Stimulated activated naive CD4-positive, alpha-beta T cell treated with Interleukin-2 at 50 U/mL for 16 hours (primary cell): ENCODE measurements at places on chromosomes 7 and 10.

GRCh38 chr7:137423321-137423720, 79.8 kb upstream of the PTN start:
- no peak for DNase-seq

DNA sequence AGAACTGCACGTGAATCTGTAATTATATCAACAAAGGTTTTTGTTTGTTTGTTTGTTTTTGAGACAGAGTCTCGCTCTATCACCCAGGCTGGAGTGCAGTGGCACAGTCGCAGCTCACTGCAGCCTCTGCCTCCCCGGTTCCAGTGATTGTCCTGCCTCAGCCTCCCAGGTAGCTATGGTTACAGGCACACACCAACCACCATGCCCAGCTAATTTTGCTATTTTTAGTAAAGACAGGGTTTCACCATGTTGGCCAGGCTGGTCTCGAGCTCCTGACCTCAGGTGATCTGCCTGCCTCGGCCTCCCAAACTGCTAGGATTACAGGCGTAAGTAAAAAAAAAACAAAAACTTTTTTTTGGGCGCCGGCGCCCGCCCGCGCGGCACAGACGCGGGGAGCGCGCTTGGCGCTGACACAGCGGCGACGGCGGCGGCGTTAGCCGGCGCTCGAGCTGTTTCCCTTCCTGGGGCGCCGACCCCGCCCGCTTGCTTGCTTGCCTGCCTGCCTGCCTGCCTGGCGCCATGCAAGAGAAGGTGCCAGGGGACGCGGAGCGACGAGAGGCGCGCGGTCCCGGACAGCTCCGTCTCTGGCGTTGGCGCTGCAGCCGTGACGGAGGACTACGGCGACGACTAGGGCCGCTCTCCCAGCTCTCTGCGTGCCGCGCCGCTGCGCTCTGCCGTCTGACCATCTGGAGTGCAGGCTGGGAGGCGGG, 171.4 kb upstream of the NUPR2 start:
- no peak for DNase-seq

GRCh38 chr7:37552030-37552429, 103.4 kb upstream of the ELMO1 start:
- DNase-seq, result no peak

DNA sequence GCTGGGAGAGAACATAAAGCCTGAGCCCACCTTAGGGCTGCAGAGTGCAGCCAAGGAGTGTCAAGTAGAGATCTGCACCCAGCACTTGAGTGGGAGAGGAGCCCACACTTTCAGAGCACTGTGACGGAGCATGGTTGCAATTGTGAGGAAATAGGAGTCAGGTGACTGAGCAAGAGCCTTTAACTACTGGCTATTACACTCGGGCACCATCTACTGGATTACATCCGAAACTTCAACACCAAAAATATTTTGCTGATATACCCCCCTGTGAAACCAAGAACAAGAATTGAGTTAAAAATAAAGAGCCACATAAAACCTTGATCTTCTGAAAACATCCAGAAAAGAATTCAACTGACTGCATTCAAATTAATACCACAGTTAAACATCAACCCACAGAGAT, 657.9 kb downstream of the NXPH1 start:
- no peak for DNase-seq

DNA sequence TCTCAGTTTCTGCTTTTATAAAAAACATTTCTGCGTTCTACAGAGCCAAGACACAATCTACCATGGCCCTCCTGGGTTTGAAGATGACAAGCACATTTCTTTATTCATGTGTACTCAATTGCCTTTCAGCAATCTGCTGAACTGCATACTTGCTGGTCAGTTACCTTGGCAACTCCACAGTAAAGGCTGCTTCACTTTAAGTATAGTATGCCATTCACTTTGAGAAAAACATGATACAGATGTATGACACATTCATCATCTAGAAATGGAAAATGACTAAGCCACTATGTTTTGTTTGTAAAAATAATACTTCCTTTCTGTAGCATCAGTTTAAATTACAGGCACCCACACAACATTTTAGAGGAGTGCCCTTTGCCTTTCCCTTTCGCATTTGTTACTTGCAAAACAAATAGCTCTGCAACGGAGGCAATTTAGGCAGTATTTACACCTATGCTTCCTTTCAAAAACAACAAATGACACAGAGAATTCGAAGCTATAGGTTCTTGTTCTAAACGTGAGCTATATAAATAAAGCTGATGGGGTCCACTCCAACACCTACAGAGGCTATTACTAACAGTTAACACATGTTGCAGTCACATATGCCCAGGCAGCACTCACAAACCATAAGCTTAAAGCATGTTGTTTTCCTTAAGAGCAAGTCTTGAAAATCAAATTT, 23.5 kb downstream of the SGCE start:
- no peak for DNase-seq

DNA sequence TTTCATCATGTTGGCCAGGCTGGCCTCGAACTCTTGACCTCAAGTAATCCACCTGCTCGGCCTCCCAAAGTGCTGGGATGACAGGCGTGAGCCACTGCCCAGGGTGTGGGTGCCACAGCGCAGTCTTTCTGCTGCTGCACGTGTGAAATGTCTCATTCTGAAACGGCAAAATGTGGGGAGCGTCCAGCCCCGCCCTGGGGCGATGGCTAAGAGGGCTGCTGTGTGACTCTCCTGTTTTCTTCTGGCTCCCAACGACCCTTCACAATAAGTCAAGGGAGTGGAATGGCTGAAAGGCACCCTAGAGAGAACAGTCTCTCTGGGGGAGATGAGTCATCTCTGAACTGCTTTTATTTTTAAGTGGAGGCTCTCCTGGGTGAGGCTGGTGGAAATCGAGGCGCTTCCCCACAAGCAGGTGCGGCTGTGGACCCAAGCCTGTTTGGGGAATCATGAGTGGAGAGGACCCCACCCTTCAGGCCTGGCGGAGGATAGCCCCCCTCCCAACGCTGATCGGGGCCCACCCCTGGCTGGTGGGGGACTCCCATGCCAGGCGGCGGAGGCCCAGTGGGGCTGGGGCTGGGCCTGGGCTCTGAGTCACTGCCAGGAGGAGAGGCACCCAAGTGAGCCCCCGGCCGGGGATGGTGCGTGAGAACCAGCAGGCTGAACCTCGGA, 18.0 kb downstream of the ADAP1 start:
- peak; percentile 31 for DNase-seq

- DNase-seq, result no peak
These were observed 156.1 kb downstream of the MAD1L1 start for GRCh38 chr7:2076649-2077064.

DNA sequence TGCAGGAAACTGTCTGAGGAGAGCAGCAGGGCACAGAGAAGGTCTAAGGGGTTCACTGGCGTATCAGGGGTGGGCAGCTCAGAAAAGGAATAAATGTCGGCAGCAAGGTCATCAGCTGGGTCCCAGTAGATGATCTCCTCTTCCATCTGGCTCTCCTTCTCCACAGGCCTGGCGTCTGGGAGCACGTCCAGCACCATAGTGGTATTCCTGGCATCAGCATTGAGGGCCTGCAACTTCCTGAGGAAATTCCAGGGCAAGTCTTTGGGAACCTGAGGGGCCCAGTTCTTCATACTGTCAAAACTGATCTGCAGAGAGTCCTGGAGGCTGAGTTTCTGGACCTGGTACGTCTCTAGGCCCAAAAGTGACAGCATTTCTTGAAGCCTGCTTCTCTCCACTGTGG, 9.6 kb upstream of the MRPS24 start:
- DNase-seq, result no peak

DNA sequence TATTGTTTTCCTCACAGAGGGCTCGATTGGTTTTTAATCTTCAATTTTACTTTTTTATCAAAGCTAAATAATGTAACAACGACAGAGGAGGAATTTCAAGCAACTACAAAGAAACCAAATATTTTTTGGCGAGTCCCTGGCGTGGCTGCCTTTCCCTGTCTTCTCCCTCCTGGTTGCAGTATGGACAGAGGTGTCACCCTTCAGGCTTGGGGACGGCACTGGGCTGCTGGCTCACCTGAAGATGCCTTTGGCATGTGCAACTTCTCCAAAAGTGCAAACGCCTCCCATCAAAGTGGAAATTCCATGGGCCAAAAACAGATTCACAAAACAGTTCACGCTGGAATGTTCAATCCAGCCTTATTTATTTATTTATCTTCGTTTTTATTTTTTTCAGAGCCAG, 51.9 kb downstream of the DOCK1 start:
- DNase-seq, result no peak

DNA sequence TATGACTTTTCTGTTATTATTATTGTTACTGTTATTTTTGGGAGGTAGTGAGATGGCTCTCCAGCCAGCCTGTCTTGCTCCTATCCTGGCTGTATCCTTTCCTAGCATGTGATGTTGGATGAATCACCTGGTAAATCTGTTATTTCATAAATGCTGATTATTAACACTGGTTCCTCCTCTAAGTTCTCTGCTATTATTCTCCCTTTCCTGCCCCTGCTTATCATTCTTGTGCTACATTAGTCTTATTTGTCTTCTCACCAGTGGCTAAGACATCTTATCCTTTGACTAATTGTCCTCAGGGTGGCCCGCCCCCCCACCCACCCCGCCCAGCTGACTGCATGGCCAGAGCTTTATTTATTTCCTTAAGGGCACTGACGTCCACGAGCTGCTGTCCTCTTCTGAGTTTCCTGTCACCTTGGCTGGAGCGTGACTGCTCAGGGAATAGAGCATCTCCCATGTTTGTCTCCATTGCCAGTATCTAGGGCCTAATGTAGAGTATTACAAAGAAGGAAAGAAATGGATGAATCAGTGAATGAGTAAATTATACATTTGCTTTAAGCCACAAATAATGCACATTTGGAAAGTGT, 110.1 kb upstream of the KLF6 start:
- no peak for DNase-seq

GRCh38 chr10:77801474-77802161, 124.9 kb downstream of the DLG5 start:
- DNase-seq, result peak; percentile 56

GRCh38 chr7:157550300-157551275, 213.8 kb downstream of the DNAJB6 start:
- DNase-seq, result no peak

DNA sequence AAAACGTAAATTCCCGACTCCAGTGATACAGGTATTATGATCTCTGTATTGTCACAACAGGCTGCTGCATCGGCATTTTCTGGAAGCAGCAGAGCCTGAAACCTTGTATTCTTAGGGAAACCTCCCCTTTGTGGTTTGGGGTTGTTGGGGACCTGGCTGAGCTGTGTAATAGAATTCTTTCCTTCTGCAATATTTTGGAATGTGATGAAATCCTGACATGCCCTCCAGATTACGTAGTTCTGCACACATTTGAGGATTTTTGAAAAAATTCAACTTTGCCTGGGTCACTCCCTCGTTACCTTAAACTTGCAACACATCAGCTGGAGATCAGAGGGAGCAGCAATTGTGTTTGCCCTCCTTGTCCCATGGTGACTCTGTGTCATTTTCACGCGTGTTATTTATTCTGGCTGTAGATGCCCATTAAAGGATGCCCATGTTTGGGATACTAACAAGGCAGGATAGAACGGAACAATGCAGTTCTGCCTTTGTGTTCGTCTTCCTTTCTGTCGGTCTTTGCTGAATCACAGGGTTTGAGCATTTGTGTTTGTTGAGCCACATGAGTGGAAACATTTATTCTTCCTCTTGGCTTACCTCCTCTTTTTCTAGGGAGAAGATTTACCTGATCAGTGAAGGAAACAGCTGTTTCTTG, 181.7 kb downstream of the TCF7L2 start:
- no peak for DNase-seq

- no peak for DNase-seq
These were observed 45.7 kb downstream of the SEMA3C start for GRCh38 chr7:80873140-80873539.

GRCh38 chr7:71753956-71754664, 622.2 kb downstream of the GALNT17 start:
- DNase-seq, result no peak

DNA sequence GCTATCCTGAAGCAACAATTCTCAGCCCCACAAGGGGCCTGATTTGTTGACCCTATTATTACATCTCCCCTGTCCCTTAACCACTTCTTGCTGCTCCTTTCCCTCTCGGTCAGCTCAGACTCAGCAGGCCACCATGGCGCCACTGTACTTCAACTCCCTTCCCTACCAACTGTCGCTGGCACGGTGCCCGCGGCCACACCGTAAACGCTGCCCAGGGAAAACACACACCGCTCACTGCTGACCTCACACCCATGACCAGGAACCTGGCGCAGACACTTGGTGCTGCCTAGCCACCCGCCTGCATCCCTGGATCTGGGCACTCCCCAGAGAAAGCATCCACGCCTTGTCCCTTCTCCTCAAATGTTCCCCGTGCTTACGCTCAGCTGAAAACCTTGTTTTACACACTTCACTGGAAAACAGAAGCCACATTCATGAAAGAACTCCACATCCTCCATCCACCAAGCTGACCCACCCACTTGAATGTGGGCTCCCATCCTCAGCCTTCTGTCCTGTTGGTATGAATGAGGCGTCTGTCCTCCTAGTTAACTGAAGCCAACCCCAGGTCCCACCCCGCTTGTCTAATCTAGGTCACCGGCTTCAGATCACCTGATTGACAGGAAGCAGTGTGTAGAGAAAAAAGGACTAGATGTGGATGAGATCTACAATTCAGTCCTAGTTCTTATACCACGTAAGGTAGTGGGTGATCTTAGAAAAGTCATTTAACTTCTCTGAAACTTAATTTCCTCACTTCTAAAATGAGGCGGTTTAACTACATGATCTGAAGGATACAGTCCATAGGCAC, 28.5 kb upstream of the CRYGN start:
- DNase-seq, result no peak

DNA sequence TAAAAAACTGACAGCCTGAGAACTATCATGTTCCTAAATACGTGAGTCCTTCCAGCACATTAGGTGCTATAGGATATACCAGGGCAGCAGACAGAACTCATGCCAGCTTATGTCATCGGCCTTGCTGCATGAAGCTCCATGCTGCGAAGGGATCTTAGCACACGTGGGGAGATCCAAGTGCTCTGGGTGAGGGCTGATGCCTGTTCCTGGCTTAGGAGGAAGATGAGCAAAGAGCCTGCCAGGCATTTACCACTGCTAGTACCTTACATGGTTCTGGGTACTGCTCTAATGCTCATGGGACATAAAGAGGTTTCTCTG, 43.2 kb downstream of the SVIL start:
- no peak for DNase-seq

GRCh38 chr7:135283959-135284638, 50.5 kb downstream of the STRA8 start:
- no peak for DNase-seq

DNA sequence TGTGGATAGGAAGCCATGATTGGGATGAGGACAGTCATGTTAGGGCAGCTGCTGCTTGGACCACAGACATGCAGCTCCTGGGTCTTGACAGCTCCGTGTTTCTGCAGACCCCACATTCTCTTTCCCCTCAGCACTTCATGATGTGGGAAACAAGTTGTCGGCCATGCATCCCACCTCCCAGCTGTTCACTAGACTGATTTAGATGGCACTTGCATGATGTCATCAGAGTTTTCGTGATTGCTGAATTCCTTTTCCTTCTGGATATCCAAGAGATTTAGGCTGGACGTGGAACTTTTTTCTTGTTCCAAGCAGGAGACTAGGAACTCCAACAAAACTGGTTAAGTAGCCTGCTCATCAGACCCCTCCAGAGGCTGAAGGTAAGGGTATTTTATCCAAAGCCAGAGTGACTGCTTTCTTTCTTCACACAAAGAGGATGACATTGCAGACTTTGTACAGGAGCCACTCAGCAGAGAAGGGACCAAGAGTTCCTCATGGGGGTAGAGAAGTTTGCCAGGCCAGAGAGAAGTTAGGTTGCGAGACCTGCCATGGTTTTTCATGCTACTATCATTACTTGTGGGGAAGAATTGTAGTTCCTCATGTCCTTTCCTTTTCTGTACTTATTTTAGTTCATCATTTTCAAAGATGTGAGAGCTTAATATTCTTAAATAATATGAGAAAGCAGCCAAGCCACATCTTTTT, 117.7 kb upstream of the GJD4 start:
- DNase-seq, result no peak
